ENCODE measurements at places on chromosomes 7 and 10. TPM values are rescaled to one million over a fixed set of nuclear protein-coding genes. Genes with fewer than 3 reads are reported as not detected.

AKR1C8 gene
- not detected for total RNA-seq

GNGT1 gene
- total RNA-seq, result not detected

TMEM139 gene
- under 0.01 TPM for total RNA-seq

TFEC gene
- 0.50 TPM for total RNA-seq

DGKI gene
- total RNA-seq, result 2.9 TPM

PLAU gene
- 81.5 TPM for total RNA-seq
